ENCODE measurements at places on chromosomes 6 and 20.

DNA sequence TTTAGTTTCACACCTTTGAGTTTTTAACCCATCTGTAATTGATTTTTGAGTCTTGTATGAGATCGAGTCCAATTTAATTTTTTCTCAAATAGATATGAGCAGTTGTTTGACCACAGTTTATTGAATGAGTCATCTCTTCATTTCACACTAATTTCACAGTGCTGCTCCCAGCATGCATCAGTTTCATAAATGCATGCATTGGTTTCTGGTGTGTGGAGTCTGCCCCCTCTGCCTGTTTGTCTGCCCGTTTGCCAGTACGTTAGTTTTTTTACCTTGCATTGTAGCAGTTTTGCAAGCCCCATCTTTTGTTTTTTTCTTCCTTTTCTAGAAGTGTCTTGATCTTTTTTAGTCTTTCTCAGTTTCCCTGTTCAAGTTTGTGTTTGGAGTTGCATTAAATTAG is 11.9 kb downstream of the SLX4IP start:
- no peaks in the 10 kb centered on the region for H3K36me3 ChIP-seq
- no peak overlapping the region for H3K27ac ChIP-seq

- no peak for DNase-seq
- H3K27me3 ChIP-seq = no peaks in the 10 kb centered on the region
- H3K36me3 ChIP-seq = no peaks in the 10 kb centered on the region
- H3K4me1 ChIP-seq = no peaks in the 10 kb centered on the region
- H3K27ac ChIP-seq = no peak overlapping the region
- H3K4me3 ChIP-seq = no peak overlapping the region
Observed at GRCh38 chr6:38178584-38178886, 359.0 kb downstream of the ZFAND3 start.

- H3K27ac ChIP-seq = no peak overlapping the region
Observed at GRCh38 chr6:93580446-93580845, 161.1 kb upstream of the EPHA7 start.

- no peak overlapping the region for H3K27ac ChIP-seq
- no peaks in the 10 kb centered on the region for H3K4me1 ChIP-seq
- H3K27me3 ChIP-seq = no peaks in the 10 kb centered on the region
- no peak for DNase-seq
- H3K4me3 ChIP-seq = no peak overlapping the region
Observed at GRCh38 chr20:48395816-48396546, 431.8 kb downstream of the PREX1 start.

DNA sequence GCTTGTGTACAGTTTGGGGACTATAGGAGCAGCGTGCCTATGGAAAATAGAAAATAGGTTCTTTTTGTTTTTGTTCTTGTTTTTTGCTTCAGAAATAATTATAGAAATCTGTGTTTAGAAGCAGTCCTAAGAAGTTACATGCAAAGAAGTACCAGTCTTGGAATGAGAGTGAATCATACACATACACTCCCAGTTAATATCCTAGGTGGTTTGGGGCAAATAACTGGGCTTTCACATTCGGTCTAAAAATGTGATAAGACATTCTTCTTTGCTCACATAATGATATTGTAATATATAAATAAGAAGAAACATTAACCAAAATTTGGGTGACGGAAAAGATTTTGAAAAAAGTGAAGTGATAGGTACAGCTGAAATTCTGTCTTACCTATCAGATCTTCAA is 61.0 kb downstream of the ENPP1 start:
- no peak for DNase-seq
- H3K27me3 ChIP-seq = no peaks in the 10 kb centered on the region
- no peak overlapping the region for H3K27ac ChIP-seq
- H3K36me3 ChIP-seq = no peaks in the 10 kb centered on the region

DNA sequence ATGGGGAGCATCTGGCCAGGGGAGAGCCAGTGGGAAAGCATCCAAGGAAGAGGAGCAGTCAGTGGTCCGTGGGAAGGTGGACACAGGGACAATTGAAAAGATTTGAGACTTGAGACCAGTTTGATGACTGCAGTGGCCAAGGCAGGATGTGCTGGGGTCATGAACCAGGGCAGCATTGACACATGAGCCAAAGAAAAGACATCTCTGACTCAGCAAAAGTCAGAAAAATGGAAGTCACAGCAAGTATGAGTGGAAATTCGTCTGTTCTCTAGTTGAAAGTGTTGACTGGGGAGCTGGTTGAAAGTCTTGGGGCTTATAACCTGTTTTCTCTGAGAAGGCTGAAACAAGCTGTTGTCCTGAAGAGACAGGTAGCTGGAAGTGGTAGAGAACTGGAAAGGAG is 31.3 kb downstream of the RAB22A start:
- H3K27me3 ChIP-seq = no peaks in the 10 kb centered on the region
- H3K27ac ChIP-seq = no peak overlapping the region
- no peak for DNase-seq
- H3K4me3 ChIP-seq = no peak overlapping the region

DNA sequence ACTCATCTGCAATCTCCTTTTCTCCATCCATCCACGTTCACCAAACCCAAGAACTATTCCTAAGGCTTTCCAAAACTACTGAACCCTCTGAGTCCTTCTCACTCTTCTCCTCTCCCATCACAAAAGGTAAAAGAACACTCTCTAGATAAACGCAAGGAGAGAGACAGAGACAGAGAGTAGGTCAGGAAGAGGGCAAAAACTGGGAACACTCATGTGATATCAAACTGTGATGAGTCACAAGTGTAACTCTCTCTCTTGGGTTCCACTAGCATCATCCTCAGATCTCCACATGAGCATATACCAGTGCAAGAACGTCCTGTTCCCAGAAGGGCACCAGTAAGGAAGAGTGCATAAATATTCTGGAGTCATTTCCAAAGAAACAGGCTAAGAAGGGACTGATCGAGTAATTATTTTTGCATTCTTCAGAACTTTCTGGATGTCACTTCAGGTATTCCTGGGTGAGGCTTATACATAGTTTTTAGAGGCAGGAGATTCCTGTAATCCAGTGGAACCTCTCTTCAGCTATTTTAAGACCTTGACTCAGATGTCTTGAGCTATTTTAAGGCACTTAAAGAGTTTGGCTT is 47.3 kb upstream of the STXBP5 start:
- H3K4me1 ChIP-seq = no peaks in the 10 kb centered on the region
- no peak overlapping the region for H3K27ac ChIP-seq
- no peak for DNase-seq
- H3K27me3 ChIP-seq = no peaks in the 10 kb centered on the region

GRCh38 chr20:46316984-46317684 is 8.8 kb upstream of the CDH22 start:
- no peak for DNase-seq
- H3K27me3 ChIP-seq = peaks cover 63% of the 10 kb centered on the region
- H3K4me1 ChIP-seq = no peaks in the 10 kb centered on the region
- H3K36me3 ChIP-seq = no peaks in the 10 kb centered on the region
- no peak overlapping the region for H3K27ac ChIP-seq

DNA sequence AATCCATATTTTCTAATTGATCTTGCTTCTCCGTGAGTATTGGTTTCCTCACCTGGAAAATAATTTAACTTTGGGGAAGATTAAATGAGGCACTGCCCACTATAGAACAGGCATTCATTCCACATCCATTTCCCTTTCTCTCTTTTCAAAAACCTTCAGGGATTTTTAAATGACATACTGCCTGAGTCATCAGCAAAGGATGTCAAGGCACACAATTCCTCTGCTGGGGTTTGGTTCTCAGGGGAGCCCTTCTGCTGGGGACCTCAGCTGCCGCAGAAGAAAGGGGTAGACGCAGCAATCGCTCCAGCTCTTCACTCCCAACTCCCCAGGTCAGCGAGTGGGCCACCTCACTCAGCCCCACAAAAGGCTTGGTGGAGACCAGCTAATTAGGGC is 90.7 kb upstream of the BACH2 start:
- no peaks in the 10 kb centered on the region for H3K27me3 ChIP-seq
- no peaks in the 10 kb centered on the region for H3K36me3 ChIP-seq
- no peaks in the 10 kb centered on the region for H3K4me1 ChIP-seq
- no peak overlapping the region for H3K27ac ChIP-seq
- DNase-seq = no peak

DNA sequence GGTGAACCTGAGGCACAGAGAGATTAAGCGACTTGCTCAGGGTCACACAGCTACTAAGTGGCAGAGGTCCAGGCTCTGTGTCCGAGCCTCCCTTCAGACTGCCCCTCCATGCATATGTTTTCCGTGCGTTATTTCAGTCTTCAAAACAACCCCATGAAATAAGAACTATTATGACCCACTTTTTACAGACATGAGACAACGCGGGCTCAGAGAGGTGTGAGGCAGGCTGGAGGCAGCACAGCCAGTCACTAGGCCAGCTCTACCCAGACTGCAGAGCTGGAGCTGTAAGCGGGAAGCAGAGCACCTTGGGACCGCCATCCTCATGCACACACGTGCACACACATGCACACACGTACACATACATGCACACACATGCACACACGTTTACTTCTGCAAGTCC is 62.3 kb downstream of the PSMG4 start:
- no peak for DNase-seq
- no peaks in the 10 kb centered on the region for H3K36me3 ChIP-seq
- no peak overlapping the region for H3K4me3 ChIP-seq
- no peak overlapping the region for H3K27ac ChIP-seq

DNA sequence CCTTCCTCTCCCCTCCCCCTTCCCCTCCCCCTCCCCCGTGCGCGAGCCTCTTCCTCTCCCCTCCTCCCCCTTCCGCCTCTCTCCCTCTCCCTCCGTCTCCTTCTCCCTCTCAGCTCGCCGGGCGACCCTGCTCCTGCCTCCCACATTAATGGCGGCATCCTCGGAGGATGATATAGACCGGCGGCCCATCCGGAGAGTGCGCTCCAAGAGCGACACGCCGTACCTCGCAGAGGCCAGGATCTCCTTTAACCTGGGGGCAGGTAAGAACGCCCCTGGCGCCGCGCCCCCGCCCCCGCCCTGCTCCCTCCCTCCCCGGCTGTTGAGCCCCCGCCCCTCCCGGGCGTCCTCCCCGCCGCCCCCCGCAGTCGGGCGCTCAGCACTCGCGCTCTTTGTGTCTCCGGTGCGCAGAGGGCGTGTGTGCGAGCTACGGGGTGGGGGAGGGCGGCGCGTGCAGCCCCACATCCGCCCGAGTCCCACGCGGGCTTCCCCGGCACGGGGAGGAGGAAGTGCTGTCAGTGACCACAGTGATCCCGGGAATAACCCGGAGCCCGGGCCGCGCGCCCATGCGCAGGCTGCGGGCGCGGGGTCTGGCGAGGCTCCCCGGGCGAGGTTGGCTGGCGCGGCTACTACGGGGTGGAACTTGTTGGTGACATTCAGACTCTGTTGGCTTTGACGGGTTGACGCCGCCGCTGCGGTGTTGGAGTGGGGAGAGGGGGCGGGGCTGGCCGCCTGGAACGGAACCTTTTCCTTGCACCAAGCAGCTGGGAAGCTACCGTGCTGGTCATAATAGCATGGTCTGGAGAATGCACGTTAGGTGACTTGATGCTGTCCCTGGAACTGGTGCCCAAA is 33.2 kb downstream of the PHACTR1 start:
- peak overlapping the region; percentile 37 for H3K4me3 ChIP-seq
- H3K36me3 ChIP-seq = no peaks in the 10 kb centered on the region
- H3K27me3 ChIP-seq = peaks cover 6% of the 10 kb centered on the region
- no peaks in the 10 kb centered on the region for H3K4me1 ChIP-seq
- DNase-seq = no peak

DNA sequence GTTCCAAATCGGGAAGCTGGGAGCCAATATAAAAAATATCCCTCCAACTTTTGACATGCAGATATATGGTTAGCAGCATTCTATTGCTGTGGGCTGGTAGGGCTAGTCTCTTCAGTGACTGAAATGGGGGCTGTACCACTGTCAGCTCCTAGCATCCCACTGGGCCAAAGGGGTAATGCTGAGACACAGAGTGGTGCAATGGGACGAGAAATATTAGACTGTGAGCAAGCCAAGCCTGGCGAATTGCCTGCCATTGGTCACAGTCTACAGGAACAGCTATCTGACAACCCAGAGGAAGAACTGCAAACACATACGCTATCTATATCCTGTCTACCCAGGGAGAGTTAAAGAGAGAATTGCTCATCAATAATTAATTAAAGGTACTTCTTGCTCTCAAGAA is 3.5 kb downstream of the SLC35F1 start:
- H3K27ac ChIP-seq = no peak overlapping the region
- peaks cover 21% of the 10 kb centered on the region for H3K27me3 ChIP-seq
- H3K4me3 ChIP-seq = no peak overlapping the region
- DNase-seq = no peak
- no peaks in the 10 kb centered on the region for H3K4me1 ChIP-seq
- no peaks in the 10 kb centered on the region for H3K36me3 ChIP-seq

DNA sequence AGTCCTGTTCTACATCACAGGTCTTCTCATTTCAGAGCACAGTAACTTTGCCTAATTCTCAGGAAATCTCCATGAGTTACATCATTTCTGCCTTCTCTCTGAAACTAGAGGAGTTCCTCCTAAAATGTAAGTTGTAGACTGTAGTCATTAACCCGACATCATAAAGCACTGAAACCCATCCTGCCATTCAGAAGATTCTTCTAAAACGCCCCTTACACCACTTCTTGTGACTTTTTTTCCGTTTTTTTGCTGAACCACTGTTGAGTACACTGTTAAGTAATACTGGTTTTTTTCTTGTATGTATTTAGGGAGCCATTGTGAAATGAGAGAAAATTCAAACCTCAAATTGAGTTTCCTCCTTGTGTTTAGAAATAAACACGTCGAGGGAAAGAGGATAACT is 117.3 kb downstream of the MAP3K4 start:
- peaks cover 11% of the 10 kb centered on the region for H3K36me3 ChIP-seq
- H3K27me3 ChIP-seq = no peaks in the 10 kb centered on the region
- no peak for DNase-seq

DNA sequence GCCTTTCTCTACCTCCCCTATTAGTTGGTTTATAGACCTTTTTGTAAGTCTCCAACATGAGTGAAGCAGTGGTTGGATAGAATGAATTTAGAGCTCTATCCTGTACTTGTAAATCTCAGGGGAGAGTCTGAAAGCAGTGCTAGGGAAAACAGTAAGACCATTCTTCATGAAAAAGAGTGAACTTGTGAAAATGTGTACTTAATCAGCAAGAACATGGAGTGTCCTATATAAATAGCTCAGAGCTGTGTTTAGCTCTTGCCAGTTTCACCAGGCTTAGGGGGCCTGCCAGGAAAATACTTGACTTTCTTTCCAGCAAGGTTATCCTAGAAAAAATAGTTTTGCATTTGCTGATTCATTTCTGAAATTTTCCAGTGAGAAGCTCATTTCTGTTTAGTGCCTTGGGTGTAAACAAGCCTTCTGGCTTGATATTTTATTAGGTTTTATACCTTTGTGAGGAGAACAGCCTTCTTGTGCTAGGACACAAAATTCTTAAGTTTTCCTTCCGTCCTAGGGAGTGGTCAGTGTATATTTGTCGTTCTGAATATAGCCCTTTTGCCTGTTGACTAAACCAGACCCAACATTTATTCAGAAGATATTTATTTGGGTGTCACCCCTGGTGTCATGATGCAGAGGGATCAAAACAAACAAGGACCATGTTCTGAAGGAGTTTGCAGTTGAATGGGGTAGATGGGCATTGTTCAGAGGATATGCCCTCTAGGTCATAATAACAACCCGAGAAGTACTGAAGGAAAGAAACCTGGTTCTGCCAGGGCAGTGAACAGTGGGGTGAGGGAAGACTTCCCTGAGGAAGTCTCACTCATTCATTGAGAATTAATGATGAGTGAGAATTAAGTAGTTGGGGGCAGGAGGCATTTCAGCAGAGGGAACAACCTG is 7.6 kb downstream of the ARFGEF2 start:
- H3K4me1 ChIP-seq = no peaks in the 10 kb centered on the region
- DNase-seq = no peak
- H3K27ac ChIP-seq = peak overlapping the region; percentile 56
- no peak overlapping the region for H3K4me3 ChIP-seq
- no peaks in the 10 kb centered on the region for H3K36me3 ChIP-seq

- no peaks in the 10 kb centered on the region for H3K4me1 ChIP-seq
- no peaks in the 10 kb centered on the region for H3K36me3 ChIP-seq
- no peak for DNase-seq
- no peak overlapping the region for H3K27ac ChIP-seq
Observed at GRCh38 chr6:37594895-37595294, 95.2 kb upstream of the CCDC167 start.
